ENCODE measurements at places on chromosomes 11 and 22. TPM values are rescaled to one million over a fixed set of nuclear protein-coding genes. Genes with fewer than 3 reads are reported as not detected.

Gene BIRC2
- 35.7 TPM for total RNA-seq

Gene HBB
- 546 TPM for total RNA-seq

Gene VSIG10L2
- total RNA-seq: not detected

Gene SLC17A6
- not detected for total RNA-seq

Gene PKNOX2
- 6.5 TPM for total RNA-seq

Gene CBX7
- total RNA-seq: 77.7 TPM

Data from heart left ventricle (tissue), 16 donors.